ENCODE measurements at places on chromosomes 4 and X. TPM values are rescaled to one million over a fixed set of nuclear protein-coding genes. Genes with fewer than 3 reads are reported as not detected.

ARHGEF38 gene
- total RNA-seq, result 55.0 TPM

GRCh38 chr4:164779811-164780216 is 25.9 kb downstream of the SMIM31 start:
- H3K27me3 ChIP-seq, result no peaks in the 10 kb centered on the region
- H3K4me3 ChIP-seq, result no peak overlapping the region
- H3K4me1 ChIP-seq, result no peaks in the 10 kb centered on the region
- H3K36me3 ChIP-seq, result no peaks in the 10 kb centered on the region
- peak; percentile 58 for DNase-seq
- H3K27ac ChIP-seq, result no peak overlapping the region

ERAS gene
- total RNA-seq, result not detected

DNA sequence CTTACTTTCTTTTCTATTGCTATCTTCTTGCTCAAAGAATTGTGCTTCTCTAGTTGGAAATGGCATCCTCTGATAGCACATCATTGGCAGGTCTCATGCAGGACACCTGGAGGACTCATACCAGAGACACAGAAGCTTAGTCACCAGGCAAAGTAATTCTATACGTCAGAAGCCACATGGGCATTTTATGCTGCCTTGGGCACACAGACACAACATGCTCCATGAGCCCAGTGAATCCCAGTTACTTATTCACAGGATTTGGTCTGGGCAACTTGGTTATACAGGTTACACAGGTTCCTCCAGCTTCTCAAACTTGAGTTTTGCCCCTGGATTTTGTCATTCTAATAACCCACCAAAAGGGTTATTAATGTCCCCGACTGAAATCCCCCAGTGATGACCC is 7.1 kb downstream of the RASSF6 start:
- no peaks in the 10 kb centered on the region for H3K27me3 ChIP-seq
- H3K36me3 ChIP-seq, result no peaks in the 10 kb centered on the region
- no peak overlapping the region for H3K4me3 ChIP-seq
- no peak overlapping the region for H3K27ac ChIP-seq
- no peak for DNase-seq

NPY1R gene
- total RNA-seq, result 1.0 TPM

DNA sequence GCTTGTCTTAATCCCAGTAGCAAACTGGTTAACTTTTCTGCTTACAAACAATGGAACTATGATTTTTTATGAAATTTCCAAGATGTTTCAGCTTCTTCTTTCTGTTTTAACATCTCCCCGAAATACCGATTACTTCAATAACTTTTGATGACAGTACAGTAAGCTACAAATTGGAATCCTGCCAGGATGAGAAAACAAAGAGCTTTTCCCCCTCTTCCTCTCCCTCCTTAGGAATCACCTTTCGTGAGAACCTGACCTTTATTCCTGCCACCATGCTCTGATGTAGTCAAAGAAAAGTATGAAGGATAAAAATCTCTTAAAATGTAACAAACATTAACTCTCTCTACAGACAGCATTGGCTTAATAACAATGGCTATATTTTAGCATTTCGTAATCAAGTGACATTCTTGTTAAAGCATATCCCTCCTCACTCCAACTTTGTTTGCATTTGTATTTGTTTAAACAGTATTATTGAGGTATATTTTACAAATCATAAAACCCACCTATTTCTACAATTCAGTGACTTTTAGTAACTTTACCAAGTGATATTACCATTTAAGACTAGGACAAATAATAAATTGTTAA is 148.7 kb upstream of the NAP1L5 start:
- H3K4me3 ChIP-seq, result no peak overlapping the region
- H3K4me1 ChIP-seq, result peaks cover 7% of the 10 kb centered on the region
- no peak for DNase-seq
- peaks cover 1% of the 10 kb centered on the region for H3K36me3 ChIP-seq
- no peaks in the 10 kb centered on the region for H3K27me3 ChIP-seq
- H3K27ac ChIP-seq, result no peak overlapping the region

NAP1L2 gene
- 3.3 TPM for total RNA-seq

DNA sequence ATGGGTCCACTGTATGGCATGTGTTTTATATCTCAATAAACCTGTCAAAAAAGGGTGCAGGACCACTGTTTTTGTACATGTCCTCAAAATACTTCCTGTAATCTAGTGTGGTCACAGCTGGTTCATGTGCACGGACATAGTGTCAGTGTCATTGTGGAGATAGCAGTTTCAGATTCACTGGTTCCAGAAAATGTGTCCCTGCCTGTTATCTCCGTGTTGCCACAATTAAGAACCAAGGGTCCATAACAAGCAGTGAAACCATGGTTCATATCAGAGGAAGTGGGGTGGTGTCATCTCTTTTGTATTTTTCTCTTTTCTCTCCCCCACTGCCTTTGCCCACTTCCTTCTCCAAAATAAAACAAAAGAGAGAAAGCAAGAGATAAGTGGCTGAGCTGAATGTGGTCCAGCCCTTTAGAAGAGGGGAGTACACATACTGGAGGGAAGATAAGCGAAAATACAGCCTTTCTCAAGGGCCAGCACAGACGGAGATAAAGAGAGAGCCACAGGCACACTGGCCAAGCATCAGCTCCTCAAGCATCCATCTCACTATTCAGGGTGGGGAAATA is 51.2 kb downstream of the TBL1X start:
- peaks cover 7% of the 10 kb centered on the region for H3K4me1 ChIP-seq
- H3K4me3 ChIP-seq, result no peak overlapping the region
